Stimulated activated naive B cell treated with anti-CD40 and anti-IgM and Interleukin-4, amounts not matched to agents 10 μg/mL and 1 μg/mL and 100 μg/mL, for 72 hours (primary cell): ENCODE measurements at places on chromosomes 1 and 21.

DNA sequence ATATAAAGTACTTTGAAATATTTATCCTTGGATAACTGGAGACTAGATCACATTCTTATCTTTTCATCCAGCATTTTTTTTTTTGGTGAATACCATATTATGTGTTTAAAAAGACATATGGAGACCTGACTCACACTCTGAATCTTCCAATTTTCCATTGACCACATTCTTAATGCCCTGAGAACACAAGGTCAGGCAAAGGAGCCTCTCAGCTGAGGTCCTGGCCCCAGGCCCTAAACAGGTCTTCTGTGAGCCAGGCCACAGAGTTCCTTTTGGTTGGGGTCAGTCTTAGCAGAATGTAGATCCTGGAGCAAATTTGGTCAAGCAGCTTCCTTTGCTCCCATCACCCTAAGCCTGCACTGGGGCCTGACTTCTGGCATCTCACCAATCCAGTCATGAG lies 390.1 kb upstream of the ST6GALNAC5 start:
- no peak for DNase-seq

DNA sequence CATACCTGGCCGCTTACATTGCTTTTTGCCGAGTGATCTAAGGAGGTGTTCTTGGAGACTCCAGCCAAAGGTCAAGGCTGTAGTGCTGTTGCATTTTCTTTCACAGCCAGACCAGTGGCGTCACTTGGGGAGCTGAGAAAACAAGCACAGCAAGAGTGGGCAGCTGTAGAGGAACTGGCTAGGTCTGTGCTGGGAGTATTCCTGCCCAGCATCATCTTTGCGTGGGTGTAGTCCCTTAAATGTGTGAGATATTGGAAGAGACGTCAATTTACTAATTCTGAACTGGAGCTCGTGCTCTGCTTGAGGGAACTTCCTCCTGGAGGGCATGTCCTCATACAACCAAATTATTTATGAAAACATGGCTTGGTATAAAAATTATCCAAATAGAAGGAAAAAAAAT lies 10.2 kb downstream of the UBIAD1 start:
- no peak for DNase-seq

DNA sequence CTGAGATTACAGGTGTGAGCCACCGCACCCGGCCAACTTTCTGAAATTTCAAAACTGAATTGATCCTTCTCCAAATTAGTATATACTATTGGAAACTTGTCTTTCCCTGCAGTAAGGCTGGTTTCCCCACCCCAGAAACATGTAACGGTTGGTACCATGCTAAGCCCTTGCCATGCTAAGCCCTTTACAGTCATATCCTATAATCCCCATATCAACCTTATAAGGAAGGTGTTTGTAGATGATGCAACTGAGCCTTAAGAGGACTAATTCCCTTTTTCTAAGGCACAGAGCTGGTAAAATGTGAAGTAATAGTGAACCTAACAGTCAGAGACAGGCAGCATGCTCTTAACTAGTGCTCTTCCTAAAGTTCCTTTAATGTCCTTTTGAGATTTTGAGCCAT lies 413.7 kb downstream of the DISC1 start:
- no peak for DNase-seq

GRCh38 chr1:165031001-165031400 lies 325.5 kb downstream of the LMX1A start:
- DNase-seq: no peak

DNA sequence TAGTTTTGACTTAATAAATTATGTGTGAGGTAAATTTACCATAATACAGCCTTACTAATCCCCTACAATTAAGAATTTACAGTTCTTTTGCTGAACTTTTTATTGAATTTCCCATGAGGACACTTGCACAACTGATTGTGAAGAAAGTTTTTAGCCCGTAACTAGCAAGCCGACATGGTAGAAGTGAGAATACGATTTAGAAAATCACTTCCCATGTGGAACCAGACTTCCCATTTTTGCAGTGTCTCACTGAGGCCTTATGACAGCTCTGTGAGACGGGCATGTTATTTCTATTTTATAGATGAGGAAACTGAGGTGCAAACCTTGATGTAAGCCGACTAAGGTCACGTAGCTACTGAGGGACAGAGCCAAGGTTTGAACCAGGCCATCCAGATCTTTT lies 32.5 kb upstream of the LMO4 start:
- no peak for DNase-seq

DNA sequence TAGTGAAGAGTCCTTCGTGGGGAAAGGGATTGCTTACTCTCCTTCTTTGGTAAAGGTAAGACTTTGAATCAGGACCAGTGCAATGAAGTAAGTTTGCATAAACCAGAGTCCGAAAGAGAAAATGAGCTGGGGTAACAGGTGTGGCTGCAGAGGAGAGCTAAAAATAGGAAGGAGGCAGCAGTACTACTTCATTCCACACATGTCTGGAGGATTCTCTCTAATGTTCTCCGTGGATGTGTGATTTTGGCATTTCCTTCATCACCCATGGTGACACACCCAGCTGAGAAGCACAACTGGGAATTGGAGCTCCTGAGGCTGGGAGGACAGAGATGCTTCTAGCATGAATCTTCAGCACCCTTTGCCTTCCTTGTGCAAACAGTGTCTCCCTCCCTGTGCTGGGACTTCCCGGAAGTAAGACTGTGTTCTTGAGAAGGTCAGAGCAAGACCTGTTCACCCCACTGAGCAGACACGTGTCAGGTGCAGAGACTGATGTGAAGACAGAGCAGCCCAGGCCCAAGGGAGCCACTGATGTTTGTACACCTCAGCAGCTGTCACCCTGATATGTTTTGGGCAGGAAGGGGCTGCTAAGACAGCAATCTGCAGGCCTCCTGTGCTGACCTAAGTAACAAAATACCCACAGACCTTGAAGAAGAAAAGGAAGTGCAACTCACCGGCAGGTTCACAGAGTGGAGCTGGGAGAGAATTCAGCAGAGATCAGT lies 13.3 kb downstream of the FCRL1 start:
- DNase-seq: peak; percentile 75

- no peak for DNase-seq
Measured at GRCh38 chr1:5099558-5099957, 445.1 kb downstream of the AJAP1 start.

DNA sequence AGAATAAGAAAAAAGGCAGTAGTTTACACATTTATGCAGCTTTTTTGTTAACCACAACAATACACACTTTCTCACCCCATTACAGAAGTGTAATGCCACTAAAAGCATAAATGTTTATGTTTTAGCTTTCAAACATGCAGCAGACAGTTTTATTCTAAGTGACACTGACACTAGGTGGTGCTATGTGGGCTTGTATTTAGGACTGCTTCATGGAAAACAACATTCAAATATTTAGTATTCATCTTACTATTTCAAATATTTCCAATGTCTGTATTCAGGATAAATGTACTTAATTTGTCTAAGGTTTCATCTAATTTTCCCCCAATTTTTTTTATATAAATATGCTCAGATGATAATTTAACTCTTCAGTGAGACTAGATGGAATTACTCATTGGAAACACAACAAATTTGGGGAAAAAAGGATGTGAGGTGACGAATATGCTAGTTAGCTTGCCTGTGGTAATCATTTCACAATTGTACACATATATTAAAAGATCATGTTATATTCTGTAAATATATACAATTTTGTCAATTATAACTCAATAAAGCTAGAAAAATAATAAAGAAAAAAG lies 71.4 kb downstream of the USP1 start:
- no peak for DNase-seq

DNA sequence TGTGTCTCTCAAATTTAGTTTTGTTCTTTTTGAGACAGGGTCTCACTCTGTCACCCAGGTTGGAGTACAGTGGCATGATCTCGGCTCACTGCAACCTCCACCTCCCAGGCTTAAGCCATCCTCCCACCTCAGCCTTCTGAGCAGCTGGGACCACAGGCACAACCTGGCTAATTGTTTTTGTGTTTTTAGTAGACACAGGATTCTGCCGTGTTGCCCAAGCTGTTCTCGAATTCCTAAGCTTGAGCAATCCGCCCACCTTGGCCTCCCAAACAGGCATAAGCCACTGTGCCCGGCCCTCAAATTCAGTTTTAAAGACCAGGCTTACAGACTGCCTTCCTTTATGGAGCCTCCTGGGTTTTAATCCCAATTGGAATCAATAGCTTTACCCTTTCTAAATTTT lies 83.7 kb upstream of the SELENON start:
- DNase-seq: no peak

GRCh38 chr1:90708826-90709225 lies 8.3 kb downstream of the BARHL2 start:
- DNase-seq: no peak

DNA sequence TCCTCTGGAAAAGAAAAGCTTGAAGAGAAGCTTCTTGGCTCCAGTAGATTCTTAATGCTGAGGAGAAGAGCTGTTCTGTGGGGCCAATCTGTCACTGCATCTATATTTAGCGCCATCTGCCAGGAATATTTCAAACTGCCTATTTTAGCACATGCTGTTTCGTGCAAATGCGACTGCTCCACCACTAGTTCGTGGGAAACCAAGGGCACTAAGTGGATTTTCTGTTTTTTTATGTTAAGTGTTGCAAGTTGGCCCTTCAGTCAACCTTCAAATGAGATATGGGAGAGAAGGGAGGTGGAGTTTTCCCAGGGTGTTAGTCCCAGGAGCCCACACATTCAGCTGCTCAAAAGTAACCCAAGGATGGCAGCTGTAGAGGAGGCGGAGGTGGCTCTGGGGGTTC lies 91.9 kb downstream of the TSEN15 start:
- DNase-seq: no peak

GRCh38 chr1:209176866-209177430 lies 406.6 kb upstream of the CAMK1G start:
- DNase-seq: no peak

DNA sequence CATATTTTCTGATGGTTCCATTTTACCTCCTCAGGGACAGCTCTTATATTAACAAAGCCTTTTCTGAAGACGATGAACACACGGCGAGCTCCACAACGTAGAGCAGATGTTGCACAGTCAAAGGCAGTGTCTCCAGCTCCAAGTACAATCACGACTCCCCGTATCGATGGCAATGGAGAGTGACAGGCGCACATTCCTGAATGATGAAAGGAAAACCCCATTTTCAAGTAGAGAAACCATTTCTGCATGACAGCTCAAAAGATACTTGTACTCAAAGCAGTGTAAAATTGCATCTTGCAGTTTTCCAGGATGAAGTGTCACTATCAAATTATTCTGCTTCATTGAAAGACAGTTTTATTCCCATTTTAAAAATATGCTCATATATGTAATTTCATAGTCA lies 327.6 kb downstream of the DPYD start:
- DNase-seq: no peak

- DNase-seq: no peak
Measured at GRCh38 chr1:101165954-101166353, 70.9 kb upstream of the S1PR1 start.

GRCh38 chr1:67679691-67680090 lies 5.3 kb upstream of the GADD45A start:
- no peak for DNase-seq

DNA sequence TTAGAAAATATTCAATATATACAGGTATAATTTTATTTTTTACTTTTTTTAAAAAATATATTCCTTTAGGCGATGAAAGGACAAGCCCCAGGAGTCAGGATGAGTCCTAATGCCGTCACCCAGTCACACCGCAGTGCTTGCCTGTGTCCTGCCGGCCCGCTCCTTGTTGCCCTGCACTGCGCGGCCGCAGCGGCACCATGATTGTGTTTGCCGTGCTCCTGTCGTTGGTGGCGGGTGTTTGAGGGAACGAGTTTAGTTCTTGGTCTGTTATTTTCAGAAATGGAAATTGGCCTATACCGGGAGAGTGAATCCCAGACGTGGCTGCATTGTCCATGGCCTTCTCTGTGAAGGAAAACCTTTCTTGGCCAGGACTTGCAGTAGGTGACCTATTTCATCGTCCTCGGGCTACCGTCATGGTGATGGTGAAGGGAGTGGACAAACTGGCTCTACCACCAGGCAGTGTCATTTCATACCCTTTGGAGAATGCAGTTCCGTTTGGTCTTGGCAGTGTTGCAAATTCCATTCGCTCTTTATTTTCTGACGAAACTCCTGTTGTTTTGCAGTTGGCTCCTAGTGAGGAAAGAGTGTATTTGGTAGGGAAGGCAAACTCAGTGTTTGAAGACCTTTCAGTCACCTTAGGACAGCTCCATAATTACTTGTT lies 45.9 kb upstream of the CRB1 start:
- no peak for DNase-seq

GRCh38 chr1:15963363-15963967 lies 12.4 kb downstream of the ZBTB17 start:
- no peak for DNase-seq

DNA sequence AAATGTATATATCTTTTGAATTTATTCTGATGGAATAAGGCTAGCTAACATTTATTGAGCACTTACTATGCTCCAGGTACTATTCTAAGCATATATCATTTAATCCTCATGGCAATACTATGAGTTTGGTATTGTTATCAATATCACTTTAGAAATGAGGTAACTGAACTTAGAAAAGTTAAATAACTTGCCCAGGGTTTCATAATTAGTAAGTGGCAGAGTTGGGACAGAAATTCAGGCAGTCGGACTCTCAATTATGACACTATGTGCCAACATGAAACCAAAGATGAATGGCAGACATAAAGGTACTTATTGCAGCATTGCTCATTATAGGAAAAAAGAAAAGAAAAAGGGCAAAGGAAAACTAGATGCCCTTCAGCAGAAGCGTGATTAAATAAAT lies 48.2 kb downstream of the RAB3GAP2 start:
- no peak for DNase-seq

GRCh38 chr1:47235241-47235681 lies 3.2 kb upstream of the TAL1 start:
- no peak for DNase-seq

DNA sequence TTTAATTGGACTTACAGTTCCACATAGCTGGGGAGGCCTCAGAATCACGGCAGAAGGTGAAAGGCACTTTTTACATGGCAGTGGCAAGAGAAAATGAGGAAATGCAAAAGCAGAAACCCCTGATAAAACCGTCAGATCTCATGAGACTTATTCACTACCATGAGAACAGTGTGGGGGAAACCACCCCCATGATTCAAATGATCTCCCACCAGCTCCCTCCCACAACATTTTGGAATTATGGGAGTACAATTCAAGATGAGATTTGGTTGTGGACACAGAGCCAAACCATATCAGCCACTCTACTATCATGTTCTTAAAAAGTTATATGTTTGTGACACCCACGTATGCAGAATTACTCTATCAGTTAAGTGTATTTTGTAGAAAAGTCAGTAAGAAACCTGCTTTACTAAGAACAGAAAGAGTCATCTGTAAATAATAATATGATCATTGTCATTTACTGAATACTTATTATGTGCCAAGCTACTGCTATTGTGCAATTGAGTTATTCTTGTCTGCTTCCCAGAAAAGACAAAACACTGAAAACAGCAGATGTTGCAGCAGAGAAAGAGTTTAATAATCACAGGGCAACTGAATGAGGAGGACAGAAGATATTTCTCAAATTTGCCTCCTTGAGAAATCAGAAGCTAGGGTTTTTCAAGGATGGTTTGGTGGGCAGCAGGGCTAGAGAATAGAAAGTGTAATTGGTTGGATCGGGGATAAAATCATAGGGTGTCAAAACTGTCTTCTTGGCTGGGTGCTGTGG lies 207.7 kb upstream of the FGGY start:
- no peak for DNase-seq

DNA sequence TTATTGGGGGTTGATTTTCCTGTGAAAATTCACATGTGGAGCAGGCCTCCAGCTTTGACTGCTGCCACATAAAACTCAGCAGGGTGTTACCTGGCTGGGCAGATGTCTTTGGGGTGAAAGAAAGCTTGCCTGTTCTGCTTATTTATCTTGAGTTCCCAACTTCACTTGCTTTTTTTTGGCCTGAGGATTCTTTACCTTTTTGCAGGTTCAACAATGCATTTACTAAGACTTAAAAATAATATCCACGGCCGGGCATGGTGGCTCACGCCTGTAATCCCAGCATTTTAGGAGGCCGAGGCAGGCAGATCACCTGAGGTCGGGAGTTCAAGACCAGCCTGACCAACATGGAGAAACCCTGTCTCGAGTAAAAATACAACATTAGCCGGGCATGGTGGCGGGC lies 509.1 kb downstream of the KIF26B start:
- DNase-seq: no peak
